NCI-H2107 (cell line): ENCODE measurements at places on chromosomes 16 and 17.

GRCh38 chr16:4087990-4088577 lies 28.2 kb downstream of the ADCY9 start:
- DNase-seq = no peak

GRCh38 chr16:62863139-62863538 lies 826.9 kb upstream of the CDH8 start:
- no peak for DNase-seq

GRCh38 chr16:35574011-35574410 lies 2114.6 kb downstream of the TP53TG3F start:
- no peak for DNase-seq

DNA sequence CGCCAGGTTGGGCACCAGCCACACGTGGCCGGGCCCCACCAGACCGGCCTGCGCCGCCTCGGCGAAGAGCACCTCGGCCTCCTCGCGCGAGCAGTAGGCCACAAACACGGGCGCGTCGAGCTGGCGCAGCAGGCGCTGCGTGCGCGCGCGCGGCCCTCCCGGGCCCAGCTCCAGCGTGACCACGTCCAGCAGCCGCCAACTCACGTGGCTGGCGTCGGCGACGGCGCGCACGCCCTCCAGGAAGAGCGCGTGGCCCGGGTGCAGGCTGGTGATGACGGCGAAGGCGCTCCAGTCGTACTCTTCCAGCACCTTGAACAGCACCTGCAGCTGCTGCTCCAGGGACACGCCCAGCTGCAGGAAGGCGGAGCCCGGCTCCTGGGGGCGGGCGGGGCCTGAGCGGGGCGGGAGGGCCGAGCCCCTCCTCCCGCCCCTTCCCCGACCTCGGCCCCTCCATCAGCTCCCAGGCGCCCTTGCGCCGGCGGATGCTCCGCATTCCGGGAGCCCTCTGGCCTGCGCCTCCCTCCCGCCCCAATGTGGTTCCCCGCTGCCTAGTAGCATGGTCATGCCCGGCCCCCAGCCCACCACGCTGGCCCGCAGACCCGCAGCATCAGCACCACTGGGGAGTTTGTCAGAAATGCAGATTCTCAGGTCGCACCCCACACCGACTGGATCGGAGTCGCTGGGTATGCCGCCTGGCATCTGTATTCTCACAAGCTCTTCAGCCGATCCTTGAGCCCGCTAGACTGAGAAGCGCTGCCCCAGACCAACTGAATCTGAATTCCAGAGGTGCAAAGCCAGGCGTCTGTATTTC lies 7.2 kb downstream of the GRIN2C start:
- no peak for DNase-seq

DNA sequence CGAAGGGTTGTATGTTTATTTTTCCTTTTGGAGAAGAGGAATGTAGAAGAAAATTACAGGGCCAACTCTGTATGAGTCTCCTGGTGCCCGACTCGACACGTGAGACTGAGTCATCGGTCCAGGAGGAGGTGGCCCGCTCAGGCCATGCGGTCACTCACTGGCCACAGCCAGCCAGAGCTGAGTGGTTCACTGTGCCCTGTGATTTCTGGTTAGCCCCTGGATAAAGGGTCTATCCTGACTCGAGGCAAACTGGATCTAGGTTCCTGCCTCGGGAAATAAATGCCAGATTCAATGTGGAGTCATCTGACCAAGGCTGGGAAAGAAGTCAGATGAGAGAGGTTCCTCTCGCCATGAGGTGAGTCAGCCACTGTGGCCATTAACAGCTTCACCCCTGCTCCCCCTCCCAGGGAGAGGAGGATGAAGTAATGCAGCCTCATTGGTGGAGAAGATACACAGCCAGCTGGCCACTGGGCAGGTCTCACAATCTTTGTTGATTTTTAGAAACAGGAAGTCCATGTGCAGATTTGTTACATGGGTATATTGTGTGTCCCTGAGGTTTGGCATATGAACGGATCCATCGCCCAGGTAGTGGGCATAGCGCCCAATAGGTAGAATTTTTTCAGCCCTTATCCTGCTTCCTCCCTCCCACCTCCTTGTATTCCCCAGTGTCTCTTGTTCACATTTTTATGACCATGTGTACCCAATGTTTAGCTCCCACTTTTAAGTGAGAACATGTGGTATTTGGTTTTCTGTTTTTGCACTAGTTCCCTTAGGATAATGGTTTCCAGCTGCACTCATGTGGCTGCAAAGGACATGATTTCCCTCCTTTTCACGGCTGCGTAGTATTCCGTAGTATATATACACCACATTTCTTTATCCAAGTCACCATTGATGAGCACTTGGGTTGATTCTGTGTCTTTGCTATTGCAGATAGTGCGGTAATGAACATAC lies 21.7 kb upstream of the USP36 start:
- DNase-seq = no peak

GRCh38 chr16:56222474-56222997 lies 31.2 kb downstream of the GNAO1 start:
- no peak for DNase-seq

- DNase-seq = no peak
Observed at GRCh38 chr16:11658896-11659708, 9.2 kb upstream of the SNN start.

GRCh38 chr17:79742951-79743476 lies 12.3 kb downstream of the ENPP7 start:
- no peak for DNase-seq

DNA sequence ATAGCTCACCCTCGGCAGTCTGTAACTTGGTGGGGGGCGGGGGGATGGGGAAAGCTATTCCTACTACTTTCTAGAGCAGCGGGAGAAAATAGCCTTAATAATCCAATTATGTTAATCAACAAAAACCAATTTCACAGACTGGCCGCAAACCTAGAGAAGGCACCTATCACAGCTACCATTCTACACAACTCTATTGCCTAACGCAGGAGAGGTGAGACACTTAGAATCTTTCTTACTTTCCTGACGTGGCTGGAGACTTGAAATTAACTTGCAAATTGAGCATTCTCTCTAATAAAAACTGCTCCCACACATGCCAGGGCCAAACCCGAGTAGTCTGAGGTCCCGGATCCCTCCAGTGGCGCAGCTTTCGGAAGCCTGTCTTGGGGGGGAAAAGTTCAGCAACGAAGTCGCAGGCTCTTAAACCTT lies 794 bp downstream of the SMG6 start:
- DNase-seq = no peak

DNA sequence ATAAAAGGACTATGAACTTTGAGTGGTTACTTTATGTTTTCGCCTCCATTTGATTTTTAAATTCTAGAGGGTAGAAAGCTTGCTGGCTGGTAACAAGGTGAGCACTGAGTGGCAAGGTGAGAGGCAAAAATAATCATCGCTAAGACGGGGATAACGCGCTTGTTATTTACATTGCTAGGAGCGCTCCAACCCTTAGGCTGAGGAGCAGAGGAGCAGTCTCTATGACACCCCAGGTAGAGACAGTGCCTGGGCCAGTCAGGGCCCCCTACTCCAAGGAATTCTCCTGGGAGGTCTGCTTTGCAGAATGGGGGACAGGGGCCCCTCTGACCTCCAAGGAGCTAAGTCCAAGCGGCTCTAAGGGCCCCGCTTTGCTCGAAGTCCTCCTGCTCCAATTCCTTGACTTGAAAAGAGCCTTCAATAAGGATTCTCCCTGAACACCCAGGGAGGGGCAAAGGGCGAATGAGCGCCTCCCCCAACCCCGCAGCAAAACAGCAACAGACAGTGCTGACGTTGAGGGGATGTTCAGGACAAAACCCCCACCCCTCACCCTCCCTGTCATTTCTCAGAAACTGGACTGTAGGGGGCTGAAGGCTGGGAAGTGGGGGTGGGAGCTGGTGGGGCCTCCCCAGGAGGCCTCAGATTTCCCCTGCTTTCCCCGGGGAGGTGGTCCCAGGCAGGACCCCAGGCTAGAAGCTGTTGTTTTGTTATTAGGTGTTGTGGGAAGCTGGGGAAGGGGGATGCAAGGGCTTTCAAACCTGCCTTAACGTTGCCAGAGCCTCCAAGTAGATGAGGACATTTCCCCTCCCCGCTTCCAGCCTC lies 10.2 kb upstream of the FOXF1 start:
- no peak for DNase-seq

DNA sequence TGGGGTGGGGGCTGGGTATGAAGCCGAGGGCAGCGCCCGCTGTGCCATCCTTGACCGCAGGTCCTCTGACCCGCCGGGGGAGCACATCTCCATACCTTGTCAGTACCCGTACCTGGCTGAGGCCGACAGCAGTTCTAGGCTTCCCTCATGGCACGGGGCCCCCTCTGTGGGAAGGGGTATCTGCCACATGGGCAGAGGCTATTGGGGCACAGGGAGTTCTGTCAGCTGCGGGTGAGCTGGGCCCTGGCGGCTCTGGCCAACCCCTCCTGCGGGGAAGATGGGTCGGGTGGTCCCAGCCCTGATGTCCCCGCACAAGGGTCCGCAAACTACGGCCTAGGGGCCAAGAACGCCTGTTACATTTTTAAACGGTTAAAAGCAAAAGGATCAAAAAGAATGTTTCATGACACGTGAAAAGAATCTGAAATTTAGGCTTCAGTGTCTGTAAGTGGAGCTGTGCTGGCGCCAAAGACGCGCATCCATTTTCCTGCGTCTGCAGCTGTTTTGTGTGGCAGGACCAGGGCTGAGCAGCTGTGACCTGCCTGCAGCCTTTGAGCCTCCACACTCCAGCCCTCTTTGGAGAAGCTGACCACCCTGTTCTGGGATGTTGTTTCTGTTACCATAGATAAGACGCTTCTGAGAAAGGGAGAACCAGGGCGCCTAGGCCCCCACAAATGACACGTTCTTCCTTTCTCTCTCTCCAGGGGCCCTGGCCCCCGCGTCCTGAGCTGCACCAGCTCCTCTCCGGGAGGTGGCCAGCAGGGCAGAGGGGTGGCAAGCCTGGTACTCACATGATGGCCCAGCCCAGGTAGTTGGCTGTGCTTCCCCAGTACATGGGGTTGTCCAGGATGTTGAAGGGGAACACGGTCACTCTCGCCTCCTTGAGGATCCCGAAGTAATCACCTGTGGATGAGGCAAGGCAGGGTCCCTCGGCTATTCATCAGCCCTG lies 12.7 kb upstream of the RASD1 start:
- DNase-seq = no peak

GRCh38 chr16:66859397-66860068 lies 15.3 kb downstream of the CA7 start:
- DNase-seq = no peak

DNA sequence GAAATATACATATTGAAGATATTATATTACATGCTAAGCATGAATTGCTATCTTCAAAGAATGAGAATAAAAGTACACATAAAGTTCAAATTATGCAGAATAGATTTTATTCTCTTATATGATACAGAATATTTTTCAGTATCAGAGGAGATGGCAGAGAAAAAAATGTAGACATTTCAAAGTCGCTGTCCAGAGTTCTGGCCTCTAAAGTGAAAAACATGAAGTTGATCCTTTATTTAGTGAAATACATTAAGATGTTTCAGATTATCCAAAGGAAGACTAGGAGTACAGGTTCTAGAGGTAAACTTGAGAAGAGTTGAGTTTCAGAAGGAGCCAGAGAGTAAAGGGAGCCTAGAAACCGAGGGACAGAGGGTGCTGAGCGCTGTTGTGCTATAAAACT lies 303.6 kb downstream of the UTP18 start:
- DNase-seq = no peak

DNA sequence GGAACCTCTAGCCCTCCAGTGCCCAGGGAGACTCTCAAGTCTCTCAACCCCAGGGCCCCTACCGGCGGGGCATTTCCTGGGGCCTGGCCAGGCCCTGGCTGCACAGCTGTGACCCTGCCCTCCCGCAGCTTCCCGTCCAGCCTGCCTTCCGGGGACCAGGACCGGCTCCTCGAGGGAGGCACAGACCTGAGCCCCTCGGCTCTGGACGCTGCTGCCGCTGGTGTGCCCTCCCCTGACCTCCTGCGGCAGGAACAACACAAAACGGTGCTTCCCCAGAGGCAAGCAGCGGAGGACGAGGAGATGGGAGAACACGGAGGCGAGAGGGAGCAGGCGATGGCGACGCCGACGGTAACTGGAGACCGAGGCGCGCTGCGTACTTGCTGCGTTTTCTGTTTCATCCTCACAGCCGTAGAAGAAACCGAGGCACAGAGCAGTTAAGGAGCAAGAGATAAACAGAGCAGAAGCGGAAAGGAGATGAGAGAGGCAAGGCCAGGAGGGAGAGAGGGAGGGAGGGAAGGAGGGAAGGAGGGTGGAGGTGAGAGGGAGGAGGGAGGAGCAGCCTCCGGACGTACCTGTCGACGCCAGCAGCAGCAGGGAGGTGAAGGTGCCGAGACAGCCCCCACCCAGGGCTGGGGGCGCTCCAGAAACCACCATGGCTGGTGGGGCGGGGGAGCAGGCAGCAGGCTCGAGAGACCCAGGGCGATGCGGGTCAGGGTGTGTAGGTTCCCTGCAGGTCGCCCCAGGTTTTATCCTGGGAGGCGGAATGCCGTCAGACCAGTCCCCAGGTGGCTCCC lies at the start of gene PRSS22:
Gene PRSS22 (minus strand): TSS at position 720 of the 794 bp plus-strand sequence. CDS start 66 bp downstream, at position 654.
- DNase-seq = no peak

DNA sequence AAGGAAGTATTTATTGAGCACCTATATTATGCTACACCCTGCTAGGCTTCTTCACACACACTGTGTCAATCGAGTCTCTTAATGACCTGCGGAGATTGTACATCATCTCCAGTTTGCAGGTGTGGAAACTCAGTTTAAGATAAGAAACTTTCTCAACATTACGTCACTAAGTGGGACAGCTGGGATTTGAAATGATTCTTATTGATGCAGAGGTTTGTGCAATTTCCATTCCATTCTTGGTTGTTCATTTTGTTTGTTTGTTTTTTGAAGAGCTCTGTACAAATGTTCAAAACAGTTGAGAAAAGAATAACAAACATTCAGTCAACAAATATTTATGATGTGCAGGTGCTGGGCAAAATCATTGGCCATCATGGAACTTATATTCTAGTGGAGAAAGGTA lies 84.8 kb downstream of the MAP2K6 start:
- DNase-seq = no peak

GRCh38 chr16:80981103-80981502 lies 25.6 kb downstream of the CMC2 start:
- no peak for DNase-seq

DNA sequence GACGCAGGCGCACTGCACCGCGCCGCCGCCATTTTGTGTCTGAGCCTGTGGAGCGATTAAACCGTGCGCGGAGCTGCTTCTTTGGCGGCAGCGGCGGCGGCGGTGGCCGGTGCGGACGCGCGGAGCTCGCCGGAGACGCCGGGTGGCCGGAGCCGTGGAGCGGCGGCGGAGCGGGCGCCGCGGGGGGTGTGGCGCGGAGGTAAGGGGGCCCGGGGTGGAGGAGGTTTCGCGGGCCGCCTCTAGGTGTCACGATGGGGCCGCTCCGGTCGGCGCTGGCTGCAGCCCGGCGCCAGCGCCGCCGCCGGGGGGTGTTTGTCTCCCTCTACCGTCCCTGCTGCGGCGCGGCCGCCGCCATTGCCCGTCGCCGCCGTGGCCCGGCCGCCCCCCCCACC lies at the start of gene CTCF:
Gene CTCF (plus strand): TSS at position 1 of the 392 bp plus-strand sequence. CDS start 48,307 bp downstream, outside the sequence.
- peak; percentile 56 for DNase-seq

DNA sequence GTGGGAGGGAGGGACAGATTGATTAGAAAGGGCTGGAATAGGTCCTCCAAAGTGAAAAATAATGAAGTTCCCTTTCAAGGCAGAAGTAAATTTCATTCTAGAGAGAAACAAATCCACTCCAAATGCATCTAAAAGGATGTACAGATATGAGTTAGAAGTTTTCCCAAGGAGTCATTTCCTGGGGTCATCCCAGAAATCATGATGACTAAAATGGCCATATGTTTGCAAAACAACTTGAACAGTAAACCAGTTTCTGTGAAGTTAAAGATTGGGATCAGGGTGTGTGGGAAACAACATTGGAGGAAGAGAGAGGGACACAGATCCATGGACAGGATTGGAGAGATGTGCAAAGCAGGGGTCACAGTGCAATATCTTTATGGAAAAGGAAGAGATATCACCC lies 32.5 kb upstream of the ARHGAP44 start:
- DNase-seq = no peak
